ENCODE measurements at places on chromosomes 11 and 22.

DNA sequence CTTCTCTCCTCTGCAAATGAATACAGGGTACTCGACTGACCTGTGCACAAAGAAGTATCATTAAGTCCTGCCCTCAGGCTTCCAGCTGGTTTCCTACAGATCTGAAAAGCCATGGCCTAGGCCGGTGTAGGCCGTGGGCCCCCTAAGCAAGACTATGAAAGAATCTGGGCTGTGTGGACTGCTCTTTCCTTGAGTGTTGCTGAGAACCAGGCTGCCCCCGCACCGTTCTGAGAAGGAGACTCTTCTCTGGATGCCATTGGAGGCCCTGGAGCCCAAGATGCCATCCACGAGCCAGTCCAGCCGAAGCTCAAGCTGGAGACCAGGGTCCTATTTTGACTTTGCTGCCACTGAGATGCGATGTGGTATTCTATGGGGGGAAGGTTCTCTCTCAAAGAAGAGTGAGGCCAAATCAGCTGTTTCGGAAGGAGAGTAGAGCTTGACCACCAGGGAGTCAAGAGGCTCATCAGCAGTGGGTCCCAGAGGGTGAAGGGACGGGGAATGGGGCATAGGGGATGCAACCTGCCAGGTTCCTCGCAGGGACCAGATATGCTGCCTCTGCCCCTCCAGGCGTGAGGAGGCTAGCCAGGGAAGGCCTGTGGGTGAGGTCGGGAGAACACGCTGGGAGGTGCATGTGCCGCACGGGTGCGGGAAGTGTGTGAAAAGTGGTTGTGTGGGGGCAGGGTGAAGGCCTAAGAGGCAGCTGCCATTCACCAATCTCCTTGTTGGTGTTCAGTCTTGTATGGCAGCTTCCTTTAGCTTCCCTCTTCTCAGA is 96.4 kb upstream of the B3GAT1 start:
- DNase-seq: no peak

GRCh38 chr22:46996595-46997310 is 234.3 kb downstream of the TBC1D22A start:
- DNase-seq: no peak

GRCh38 chr11:132357811-132358572 is 987.6 kb downstream of the NTM start:
- no peak for DNase-seq

- DNase-seq: no peak
Measured at GRCh38 chr11:109423466-109424190, 1.6 kb downstream of the C11orf87 start.

GRCh38 chr22:48699511-48699910 is 1128.2 kb downstream of the BRD1 start:
- no peak for DNase-seq

DNA sequence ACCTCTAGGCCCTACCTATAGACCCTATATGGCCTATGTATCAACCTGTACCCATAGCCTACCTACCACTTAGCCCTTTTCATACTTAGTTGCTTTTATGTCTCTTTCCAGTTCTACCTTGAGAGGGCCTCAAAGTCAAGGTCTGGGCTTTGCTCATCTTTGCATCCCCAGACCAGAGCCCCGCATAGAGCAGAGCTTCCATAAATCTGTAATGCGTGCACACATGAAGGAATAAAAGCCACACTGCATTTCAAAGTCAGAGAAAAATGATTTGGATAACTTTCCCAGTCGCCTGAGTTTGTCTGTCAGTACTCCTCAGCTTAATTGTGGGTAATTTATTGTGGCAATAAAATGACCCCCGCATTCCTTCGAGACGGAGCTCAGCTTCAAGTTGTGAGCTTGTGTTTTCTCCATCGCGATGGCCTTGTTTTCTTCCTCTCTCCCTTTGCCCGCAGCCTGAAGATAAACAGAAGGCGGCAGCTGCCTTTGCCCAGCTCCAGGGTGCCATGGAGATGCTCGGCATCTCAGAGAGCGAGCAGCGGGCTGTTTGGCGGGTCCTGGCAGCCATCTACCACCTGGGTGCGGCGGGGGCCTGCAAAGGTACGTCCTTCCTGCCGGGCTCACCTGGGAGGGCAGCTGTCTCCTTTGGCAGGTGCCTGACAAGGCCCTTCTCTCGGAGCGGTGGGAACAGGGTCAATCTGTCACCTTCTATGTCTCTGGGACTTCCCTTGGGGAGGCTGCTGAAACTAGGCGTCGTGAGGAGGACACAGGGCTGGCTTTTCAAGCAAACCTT is 55.7 kb downstream of the MYO18B start:
- DNase-seq: peak; percentile 35
